Activated naive CD4-positive, alpha-beta T cell treated with anti-CD3 and anti-CD28 coated beads, Interleukin-2, amount 50 U/mL, for 72 hours (primary cell): ENCODE measurements at places on chromosomes 3 and 15.

GRCh38 chr3:122890077-122890719 is 95.3 kb downstream of the SLC49A4 start:
- no peak for DNase-seq

GRCh38 chr15:65339416-65339815 is 34.9 kb downstream of the RNU5B-1 start:
- DNase-seq: no peak

- no peak for DNase-seq
These were observed 195.9 kb upstream of the DPH6 start for GRCh38 chr15:35741881-35742280.

GRCh38 chr3:125129512-125129997 is 73.8 kb upstream of the HEG1 start:
- DNase-seq: no peak

GRCh38 chr15:37014566-37014965 is 85.8 kb downstream of the MEIS2 start:
- no peak for DNase-seq

DNA sequence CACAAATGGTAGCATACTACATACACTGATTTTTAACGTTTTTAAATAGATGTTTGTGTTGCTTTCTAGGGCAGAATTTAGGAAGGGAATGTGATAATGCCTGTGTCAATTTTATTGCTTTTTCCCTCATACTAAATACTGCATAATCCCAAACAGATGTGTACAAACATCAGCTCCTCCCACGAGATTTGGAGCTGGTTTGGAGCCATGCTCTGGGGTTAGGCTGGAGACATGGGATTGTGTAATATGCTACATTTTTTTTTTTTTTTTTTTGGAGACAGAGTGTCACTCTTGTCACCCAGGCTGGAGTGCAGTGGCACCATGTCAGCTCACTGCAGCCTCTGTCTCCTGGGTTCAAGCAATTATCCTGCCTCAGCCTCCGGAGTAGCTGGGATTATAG is 80.1 kb downstream of the EBLN2 start:
- no peak for DNase-seq

GRCh38 chr15:93200837-93201226 is 111.8 kb upstream of the RGMA start:
- no peak for DNase-seq

GRCh38 chr3:188581792-188582191 is 427.8 kb downstream of the LPP start:
- DNase-seq: no peak

DNA sequence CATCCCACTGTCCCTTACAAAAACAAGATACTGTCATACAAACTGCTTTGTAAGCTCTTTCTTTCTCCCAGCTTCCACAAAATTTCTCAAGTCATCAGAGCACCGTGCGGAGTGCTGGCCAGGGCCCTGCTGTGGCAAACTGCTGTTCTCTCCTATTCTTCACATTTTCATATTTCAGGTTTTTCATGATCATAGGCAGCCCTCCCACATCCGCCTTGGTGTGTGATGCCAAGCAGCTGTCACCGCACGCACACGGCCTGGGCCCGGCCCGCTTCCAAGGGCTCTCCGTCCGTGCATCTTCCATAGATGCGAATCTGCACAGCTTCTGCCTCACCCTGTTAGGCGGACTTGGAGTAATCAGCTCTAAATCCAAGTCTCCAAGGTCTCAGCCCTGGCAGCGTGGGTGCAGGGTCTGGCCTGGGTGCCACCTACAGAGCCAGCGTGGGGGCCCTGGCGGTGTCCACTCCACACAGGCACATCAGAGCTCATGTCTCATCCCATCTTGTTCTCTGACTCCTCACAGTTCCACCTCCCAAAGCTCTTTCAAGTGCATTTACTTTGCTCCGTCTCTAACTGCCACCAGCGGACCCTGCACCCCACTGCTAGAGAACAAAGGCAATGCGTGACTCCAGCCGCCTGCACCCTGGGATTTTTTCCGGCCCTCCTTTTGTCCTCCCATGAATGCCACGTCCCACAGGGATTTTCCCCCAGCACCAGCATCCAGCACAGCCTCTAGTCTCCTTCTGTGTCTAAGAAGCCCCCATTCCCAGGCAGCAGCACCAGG is 27.2 kb downstream of the CYFIP1 start:
- no peak for DNase-seq

DNA sequence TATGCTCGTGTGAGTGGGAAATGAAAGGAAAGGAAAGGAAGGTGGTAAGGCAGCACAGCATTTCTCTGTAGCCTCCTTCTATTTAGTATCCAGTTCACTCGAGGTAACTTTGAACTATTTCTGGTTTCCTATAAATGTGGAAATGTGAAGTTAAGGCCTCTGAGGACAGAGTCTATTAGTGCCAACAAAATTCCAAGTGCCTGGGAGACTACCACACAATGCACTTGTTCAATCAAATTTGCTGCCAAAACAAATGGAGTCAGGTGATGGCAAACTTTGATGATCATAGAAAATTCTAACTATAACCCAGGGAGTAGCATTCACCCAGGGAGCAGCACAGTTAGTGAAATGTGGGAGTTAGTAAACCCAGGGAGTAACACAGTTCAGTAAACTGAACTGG is 155.1 kb downstream of the ALCAM start:
- DNase-seq: no peak

GRCh38 chr3:39754549-39754948 is 54.9 kb upstream of the MYRIP start:
- DNase-seq: no peak

GRCh38 chr3:14517601-14518431 is 22.3 kb downstream of the GRIP2 start:
- no peak for DNase-seq

DNA sequence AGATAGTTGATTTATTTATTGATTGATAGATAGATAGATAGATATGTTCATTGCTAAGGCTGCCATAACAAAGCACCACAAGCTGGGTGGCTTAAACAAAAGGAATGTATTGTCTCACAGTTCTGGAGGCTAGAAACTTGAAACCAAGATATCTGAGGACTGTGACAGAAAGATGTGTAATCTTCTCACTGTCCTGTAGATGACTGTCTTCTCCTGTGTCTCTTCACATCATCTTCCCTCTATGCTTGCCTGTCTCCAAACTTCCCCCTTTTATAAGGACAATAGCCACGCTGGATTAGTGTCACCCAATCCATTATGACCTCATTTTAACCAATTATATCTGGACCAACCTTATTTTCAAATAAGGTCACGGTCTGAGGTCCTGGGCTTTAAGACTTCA is 40.9 kb downstream of the GNB4 start:
- DNase-seq: no peak

DNA sequence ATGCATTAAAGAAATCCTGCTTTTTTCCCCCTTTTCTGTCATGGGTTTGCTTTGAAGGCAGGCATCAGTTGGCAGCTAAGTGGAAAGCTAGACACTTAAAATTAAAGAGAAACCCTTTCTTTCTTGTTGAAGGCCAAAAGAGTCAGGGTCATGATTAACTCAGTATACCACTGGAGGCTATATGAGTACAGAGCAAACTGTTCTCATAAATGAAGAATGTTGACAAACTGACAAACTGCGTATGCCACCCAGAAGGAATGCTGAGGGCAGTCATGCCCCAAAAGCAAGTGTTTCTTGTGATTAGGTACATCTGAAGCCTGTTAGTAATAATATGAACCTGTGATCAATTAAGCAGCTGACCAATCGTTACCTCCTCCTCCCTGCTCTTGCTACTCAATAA is 43.6 kb upstream of the COL6A6 start:
- DNase-seq: no peak

GRCh38 chr15:57376696-57377477 is 582 bp downstream of the CGNL1 start:
- no peak for DNase-seq

- no peak for DNase-seq
These were observed 4.9 kb downstream of the CHDH start for GRCh38 chr3:53841296-53841695.

GRCh38 chr15:64701482-64702184 is 73.8 kb downstream of the RBPMS2 start:
- no peak for DNase-seq

GRCh38 chr3:154367221-154367620 is 42.9 kb upstream of the DHX36 start:
- DNase-seq: no peak

DNA sequence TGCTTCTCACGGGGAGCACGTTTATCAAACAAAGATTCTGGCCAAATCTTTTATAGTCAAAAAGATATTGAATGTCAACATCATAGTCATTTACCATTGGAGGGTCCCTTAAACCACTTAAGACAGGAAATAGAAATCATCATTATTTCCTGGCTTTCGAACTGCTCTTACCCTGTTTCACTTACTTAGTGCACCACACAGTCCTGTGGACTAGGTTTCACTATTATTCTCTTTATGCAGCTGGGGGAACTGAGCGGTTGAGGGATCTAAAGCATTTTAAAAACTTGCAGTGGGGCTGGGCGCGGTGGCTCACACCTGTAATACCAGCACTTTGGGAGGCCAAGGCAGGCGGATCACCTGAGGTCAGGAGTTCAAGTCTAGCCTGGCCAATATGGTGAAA is 13.7 kb upstream of the TPRG1 start:
- DNase-seq: no peak

GRCh38 chr3:157769378-157769777 is 266.2 kb upstream of the VEPH1 start:
- DNase-seq: no peak

DNA sequence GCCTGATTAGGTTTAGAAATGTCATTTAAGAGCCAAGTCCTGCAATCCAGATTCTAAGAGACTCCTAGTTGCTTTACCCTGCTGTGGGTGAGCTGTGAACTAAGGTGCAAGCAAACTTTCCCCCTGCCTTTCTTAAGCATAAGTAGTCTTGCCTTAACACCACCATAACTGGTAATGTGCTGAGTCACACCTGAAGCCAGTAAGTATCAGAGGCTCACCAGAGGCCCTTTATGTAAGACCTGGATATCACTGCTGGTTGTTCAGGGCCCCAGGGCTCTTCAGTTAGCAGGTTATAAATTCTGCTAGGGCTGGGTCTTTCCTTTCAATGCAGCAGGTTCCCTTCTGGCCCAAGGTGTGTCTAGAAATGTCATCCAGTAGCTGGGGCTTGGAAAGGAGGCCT is 509.9 kb downstream of the VGLL3 start:
- DNase-seq: no peak

- no peak for DNase-seq
These were observed 27.9 kb upstream of the PRTG start for GRCh38 chr15:55770806-55771205.

DNA sequence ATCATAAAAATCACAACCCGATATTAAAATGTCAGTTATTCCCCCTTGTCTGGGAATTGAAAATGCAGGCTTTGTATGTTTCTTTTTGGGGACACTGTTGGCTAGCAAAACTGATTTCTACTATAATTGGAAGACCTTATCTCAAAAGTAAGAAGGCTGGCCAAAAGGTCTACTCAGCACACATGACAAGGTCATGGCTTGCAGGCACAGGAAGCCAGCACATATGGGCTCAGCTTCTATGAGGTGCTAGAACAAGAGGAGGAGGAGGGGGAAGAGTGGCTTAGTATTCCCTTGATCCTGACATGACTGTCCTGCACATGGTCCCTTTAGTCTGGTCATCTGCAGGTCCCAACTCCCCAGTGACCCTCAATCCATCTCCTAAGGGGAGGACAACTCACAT is 681.2 kb downstream of the SQOR start:
- DNase-seq: no peak

DNA sequence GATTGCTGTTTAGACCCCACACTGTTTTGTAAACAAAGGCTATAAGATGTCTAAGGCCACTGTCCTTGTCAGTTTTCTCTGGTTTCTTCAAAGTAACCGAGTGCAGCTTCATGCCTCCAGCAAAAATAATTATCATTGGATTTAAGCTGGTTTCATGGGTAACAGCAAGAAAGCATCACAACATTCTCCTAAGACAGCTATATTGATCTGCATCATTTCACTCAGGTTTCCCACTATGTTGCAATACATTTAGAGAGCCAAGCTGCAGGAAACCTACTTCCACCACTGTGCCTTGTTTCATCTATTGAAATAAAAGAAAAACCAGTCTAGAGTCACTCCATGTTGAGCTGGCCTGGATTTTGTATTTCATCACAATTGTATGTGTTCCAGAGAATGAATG is 351.4 kb downstream of the OXSM start:
- no peak for DNase-seq

DNA sequence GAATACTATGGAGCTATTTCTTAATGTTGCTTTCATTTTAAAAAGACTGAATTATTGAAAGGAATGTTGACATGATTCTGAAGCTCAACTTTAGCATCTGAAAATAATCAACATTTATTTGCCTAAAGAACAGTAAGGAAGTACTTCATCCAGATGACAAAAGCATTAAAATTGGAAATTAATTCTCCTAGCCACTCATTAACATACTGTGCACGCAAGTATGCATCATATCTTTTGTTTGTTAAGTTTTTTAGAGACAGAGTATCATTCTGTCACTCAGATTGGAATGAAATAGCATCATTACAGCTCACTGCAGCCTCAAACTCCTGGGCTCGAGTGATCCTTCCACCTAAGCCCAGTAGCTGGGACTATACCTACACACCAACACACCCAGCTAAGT is 632.1 kb upstream of the ALCAM start:
- DNase-seq: no peak

GRCh38 chr3:151300539-151300938 is 16.1 kb downstream of the GPR87 start:
- DNase-seq: no peak

DNA sequence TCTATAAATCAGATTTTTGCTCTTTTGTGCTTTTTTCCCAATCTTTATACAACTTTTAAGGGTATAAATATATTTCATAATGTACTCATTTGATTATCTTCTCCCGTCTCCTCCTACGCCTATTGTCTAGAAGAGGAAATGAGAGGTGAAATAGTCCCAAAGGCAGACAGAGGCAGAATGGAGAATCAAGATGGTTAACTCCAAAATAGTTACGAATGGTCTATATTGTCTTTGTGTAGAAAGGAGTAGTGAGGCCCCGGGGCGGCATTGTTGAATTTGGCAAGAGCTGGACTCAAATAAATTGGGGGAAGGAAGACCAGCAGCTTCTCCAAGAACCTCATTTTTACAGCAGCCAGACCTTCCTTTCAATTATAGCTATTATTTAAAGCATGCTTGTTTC is 23.9 kb downstream of the ITPR1 start:
- no peak for DNase-seq

DNA sequence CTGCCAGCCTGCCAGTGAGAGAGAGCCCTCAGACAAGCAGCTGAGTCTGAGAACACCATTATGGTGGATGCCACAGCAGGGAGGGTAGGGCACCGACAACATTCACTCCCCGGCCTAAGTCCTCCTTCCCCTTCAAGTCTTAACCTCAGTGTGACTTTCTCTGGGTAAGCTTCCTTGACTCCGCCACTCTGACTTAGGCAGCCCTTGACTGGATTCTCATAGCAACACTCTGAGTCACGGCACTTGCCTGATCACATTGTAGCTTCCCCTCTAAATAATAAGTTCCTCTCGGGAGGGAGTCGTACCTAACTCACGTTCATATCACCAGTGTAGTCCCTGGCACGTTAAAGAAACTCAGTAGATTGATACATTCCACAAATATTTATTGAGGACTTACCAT is 180.5 kb downstream of the FOXB1 start:
- DNase-seq: no peak
